Activated naive CD4-positive, alpha-beta T cell (primary cell): ENCODE measurements at places on chromosomes 5 and 9.

- DNase-seq, result no peak
Measured at GRCh38 chr5:141694479-141694878, 12.4 kb upstream of the ARAP3 start.

GRCh38 chr9:129879991-129880653, 44.9 kb downstream of the USP20 start:
- no peak for DNase-seq

DNA sequence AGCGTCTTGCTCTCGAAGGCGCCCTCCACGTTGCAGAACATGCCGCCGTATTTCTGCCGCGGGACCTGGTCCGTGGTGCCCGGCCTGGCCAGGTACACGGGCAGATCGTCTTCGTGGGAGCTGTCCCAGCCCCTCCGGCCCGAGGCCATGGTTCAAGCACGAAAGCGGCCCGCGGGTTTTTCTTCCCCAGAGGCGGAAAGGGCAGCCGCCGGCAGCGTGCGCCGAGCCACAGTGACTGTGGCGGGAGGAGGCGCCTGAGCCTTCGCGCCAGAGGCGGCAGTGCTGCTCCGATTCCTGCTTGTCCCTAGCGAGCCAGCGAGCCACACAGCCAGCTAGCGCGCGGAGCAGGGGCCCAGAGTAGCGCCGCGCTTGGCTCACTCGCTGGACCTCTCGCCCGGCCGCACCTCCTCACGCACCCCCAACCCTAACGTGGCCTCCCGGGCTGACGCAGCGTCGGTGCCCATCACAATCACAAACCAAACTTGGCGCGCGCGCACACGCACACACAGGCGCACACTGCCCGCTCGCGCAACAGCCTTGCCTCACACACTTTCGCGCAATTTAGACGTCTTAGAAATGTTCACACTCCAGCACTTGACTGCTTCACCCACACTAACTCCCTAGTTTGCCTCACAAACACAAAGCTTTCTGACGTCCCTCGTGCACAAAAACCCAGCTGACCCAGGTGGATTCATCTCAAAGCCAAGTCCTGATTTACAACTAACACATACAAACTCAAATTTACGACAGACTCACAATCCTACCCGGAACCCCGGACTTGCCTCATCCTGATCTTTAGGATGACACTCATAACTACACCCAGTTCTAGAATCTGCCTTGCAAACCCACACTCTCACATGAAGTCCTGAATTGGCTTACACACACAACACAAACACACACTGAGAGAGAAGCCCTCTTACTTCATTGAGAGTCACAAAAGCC, at the start of gene DPYSL3:
TSS of gene DPYSL3 (minus strand) at position 359 of the 942 bp plus-strand sequence. CDS start at position 149, 210 bp downstream.
- no peak for DNase-seq

DNA sequence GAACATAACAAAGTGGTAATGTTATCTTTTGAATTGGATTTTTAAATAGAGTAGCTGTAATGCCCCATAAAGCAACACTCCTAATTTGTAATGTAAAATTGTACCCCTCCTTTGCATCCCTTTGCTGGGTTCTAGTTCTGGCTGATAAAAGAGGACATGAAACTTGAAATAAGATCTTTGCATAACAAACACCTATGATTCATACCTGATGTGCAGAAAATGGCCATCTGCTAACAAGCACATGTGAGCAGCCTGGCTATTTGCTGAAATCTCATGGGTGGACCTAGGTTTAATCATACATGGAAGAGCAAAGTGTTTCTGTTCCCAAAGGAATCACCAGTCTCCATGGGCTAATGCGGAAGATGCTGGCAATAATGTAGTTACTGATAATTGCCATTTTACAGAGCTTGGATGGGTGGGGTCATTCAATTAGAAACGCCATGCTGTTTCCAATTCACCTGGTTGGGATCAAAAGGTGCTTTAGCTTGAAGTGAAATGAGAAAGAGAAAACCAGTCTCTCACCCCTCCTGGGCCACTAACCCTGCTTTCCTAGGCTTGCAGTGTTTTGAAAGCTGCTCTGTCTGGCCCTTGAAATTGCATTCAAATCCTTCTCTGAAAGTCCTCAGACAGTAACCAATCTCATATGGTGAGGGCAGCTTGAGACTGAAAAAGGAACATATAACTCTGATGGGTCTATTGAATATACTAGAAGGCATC, 585.1 kb downstream of the TLE4 start:
- DNase-seq, result no peak

- DNase-seq, result no peak
Measured at GRCh38 chr9:70466976-70467561, 52.6 kb upstream of the KLF9 start.

DNA sequence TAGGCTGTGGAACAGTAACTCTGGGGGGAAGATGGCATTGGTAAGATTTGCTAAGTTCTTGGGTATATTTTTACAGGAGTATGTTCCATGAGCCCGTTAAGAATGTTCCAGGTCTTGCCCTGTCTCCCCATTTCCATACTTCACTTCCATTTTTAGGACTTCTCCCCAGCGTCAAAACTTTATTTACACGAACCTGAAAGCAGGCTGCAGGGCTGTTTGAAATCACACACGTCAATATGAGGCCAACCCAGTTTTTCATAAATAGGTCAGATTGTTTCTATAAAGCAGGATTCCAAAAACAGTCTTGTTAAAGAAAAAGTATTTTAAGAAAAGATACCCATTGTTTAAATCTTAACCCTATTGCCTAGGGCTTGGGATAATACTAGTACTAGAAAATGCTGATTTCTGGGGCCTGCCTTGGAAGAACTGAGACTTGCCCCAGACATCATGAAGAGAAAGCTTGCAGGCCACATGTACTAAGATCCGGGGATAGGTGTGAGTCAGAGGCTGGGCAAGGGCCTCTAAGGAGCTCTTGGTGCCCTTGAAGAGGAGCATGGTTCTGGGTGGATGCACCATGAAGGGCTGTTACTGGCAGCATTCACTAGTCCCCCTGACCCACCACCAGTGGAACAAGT, 24.2 kb downstream of the TRIO start:
- DNase-seq, result no peak

- no peak for DNase-seq
Measured at GRCh38 chr9:91991721-91992341, 41.8 kb upstream of the ROR2 start.

- no peak for DNase-seq
Measured at GRCh38 chr9:116152390-116152789, 1.2 kb upstream of the PAPPA start.

- no peak for DNase-seq
Measured at GRCh38 chr5:2383698-2384065, 367.8 kb downstream of the IRX2 start.

DNA sequence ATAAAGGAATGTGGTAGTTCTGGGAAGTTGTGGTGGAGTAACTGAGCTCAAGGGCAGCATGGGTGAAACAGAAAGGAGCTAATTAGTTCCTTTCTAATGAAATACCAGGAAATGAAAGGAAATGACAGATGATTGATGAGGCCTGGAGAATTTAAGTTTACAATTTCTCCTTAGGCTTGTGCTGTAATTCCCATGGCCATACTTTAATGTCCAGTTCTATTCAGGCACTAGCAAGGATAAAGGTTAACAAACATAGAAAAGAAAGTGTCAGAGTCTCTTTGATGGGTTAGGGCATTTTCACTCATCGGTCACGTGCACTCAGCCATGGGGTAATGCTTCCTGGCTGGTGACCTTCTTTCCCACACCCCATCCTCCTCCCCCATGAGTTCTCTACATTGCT, 70.3 kb downstream of the CTSL start:
- no peak for DNase-seq

GRCh38 chr9:98453589-98454311, 198.3 kb upstream of the TBC1D2 start:
- DNase-seq, result no peak

DNA sequence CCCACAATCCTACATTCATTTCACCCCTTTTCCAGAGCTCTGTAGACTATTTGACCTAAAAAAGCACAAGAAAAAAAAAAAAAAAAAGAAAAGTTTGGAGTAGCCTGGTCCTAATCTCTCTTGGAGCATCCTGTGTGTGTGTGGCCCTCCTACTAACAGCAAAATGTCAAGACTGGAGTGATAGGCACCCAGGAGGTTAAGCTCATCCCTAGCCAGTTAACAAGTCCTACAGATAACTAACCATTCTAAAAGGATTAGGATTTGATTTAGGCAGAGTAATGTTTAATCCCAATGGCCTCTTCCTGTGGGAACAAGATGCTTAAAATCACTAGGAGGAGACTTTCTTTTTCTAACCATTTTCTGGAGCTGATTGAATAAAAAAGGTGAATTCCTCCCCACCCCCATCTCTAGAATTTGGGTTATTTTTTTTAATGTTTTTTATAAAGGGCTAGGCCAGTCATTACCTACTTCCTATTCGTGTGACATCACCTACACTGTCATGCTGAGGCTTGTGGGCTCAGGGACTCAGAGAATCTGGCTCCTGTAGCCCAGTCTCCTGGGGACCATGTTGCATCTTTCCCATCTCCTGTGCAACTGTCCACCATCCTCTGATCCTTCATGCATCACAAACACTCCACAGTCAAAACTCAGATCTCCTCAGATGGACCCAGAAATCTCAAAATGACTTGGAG, 43.2 kb upstream of the NR3C1 start:
- no peak for DNase-seq

- no peak for DNase-seq
Measured at GRCh38 chr5:35161652-35162273, 68.5 kb downstream of the PRLR start.

- DNase-seq, result no peak
Measured at GRCh38 chr9:121582641-121583040, 68.8 kb upstream of the DAB2IP start.

GRCh38 chr5:53326424-53327153, 153.8 kb upstream of the FST start:
- DNase-seq, result no peak

DNA sequence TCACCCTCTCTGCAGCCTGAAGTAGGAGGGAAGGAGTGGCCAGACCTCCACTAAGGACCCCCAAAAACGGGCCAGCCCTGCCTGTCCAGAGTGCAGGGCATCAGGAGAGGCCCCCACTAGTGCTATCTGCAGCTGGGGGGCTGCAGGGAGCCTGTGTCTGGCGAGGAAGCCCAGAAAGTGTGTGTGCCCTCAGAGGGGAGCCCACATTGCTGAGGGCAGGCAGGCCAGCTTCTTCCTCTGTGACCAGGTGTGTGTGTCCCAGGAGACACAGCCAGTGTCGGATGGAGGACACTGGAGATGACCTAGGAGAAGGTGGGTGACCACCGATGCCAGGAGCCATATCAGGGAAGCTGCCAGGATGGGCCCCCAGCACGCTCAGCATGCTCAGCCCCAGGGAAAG, 218.7 kb downstream of the IRX2 start:
- no peak for DNase-seq

GRCh38 chr5:149757197-149757947, 27.3 kb downstream of the PPARGC1B start:
- no peak for DNase-seq

DNA sequence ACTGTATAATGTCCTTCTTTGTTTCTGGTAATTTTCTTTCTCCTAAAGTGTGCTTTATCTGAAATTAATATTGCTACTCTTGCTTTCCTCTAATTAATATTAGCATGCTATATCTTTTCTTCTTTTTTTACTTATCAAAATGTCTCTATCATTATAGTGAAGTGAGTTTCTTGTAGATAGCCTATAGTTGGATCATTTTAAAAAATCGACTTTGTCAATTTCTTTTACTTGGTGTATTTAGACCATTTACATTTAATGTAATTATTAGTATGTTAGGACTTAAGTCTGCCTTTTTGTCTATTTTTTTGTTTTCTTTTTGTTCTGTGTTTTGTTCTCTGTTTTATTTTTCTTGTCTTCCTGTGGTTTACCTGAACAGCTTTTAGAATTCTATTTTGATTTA, 35.4 kb upstream of the RNF130 start:
- DNase-seq, result no peak

- DNase-seq, result no peak
Measured at GRCh38 chr9:127417131-127418036, 6.8 kb upstream of the ZNF79 start.

GRCh38 chr5:66628561-66628960, 32.4 kb downstream of the MAST4 start:
- DNase-seq, result no peak

GRCh38 chr5:171055875-171056454, 194.1 kb downstream of the RANBP17 start:
- DNase-seq, result no peak

DNA sequence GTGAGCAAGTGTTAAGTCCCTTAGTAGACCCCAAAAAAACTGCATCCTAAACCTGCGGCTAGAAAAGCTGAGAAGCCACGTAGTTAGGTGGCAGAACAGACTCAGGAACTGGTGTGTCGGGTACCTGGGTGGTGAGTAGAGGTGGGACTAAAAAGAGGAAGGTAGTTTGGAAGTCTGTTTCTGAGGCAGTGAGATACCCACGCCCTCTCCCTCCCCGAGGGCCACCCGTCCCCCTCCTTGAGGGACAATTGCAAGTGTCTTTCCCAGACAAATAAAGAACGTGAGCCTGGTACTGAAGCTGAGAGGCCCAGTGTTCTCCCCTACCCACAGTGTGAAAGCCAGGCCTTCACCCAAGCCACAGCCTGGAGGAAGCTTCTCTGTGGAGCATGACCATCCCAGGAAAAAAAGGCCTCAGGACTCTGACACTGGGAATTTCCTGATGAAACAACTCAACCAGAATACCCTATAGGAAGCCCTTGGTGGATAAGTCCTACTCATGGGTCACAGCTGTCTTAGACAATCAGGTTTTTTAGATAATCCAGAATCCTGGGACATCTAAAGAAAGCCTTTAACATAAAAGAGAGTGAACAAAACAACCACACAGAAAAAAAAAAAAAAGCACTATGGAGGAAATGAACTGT, 7.0 kb upstream of the CD74 start:
- DNase-seq, result no peak

DNA sequence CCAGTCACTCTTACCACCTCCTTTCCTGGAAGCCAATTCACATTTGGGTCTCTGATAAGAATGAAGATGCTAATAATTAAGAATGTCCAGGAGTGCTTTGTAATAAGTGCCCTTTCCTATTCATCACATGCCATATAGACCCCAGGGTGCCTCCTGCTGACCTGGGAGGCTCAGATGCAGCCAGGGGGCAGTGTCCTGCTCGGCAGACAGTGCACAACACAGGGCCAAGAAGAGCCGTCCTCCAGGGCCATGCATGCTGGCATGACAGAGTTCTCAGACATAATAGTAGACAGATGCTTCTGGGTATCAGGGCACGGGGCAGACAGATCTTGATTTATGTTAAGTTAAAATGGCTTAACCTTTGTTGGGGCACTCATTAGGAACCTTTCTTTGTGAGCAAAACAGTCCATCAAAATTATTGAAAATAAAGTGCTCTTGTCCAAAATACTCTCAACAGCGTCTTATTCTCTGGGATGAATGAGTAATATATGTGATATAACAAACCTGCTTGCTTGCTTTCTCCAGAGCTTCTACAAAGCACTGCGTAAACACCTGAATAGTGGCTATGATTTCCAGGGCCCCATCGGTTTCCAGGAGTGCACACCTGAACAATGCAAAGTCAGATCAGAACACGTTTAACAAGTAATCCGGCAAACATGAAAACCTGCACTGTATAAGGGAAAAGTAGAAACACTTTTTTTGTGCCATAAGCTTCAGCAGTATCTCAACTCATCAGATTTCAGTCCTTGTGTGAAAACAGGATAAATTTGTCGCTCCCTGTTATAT, 192.7 kb downstream of the FANCC start:
- DNase-seq, result no peak
